ENCODE measurements at places on chromosomes 7 and 10. TPM values are rescaled to one million over a fixed set of nuclear protein-coding genes. Genes with fewer than 3 reads are reported as not detected.

FKBP6 gene
- not detected for total RNA-seq

CALHM3 gene
- total RNA-seq: not detected

TAS2R3 gene
- 1.8 TPM for total RNA-seq

PDK4 gene
- total RNA-seq: not detected

CUTC gene
- 23.8 TPM for total RNA-seq

OR9A2 gene
- total RNA-seq: 0.32 TPM

TBC1D12 gene
- total RNA-seq: 2.3 TPM

DNA sequence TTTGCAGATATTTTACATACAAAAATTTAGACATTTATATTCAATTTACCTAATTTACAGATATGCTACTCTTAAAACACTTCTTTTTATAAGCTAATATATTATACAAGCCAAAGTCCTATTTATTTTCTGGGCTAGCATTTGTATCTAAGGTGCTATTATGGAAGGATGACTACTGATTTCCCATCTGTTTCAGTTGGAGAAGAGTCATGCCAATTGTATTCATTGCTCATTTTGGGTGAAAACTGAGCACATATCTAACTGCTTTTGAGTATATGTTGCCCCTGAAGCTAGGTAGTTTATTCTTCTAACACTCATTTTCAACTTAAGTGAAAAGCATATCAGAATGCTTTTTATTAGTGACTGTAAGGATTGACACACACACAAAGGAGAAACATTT is 172.9 kb downstream of the CDK14 start:
- DNase-seq: no peak
- no peaks in the 10 kb centered on the region for H3K27me3 ChIP-seq
- no peaks in the 10 kb centered on the region for H3K4me1 ChIP-seq
- H3K4me3 ChIP-seq: no peak overlapping the region
- H3K36me3 ChIP-seq: no peaks in the 10 kb centered on the region

DNA sequence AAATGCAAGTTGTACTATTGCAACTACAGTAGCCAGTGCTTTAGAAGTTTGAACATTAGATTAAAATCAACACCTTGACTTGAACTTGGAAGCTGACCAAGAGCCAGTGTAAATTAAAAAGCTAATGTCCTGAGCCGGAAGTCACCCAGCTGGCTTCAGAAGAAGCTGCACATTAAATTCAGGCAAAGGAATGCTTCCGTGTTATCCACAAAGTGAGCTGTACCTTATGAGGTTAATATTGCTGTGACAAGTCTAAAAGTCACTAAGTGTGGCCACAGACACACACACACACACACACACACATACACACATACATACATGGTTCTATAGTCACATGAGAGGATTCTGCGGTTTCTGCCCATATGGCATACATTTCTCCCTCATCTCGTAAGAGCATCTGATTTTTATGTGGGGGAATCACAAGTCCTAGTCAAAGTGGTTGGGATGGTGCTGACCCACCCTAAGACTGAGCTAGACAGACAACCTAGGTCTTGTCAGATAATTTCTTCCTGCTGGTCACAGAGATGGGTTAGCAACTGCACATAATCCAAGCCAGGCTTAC is 612.9 kb downstream of the SORCS1 start:
- no peaks in the 10 kb centered on the region for H3K27me3 ChIP-seq
- H3K27ac ChIP-seq: no peak overlapping the region
- no peak for DNase-seq
- H3K36me3 ChIP-seq: no peaks in the 10 kb centered on the region

DNA sequence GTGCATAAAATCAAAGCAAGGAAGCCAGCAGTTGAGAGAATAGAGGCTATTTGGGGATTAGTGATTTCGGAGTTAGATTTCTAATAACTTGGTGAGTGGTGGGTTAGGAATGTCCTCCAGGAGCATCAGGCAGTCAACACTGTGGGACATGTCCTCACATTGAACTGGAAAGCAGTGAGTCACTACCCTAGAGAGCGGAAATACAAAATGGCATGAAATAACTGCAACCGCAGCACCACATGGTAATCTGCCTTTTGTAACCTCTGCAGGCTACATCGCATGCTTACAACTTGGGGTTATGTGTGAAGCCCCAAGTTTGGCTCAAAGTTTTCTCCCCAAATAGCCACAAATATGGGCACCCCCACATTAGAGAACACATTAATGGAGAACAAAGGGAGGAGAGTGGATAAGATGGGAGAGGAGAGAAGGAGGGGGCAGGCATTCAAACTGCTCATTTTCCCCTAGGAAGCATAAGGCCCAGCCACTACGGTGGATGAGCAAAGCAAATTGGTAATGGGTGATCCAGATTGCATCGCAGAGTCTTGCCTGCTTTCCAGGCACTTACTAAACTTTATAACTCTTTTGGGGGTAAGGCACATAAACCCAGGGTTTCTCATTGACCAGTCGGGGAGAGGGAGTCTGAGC is 22.0 kb upstream of the SLF2 start:
- H3K4me1 ChIP-seq: no peaks in the 10 kb centered on the region
- no peak overlapping the region for H3K27ac ChIP-seq

DNA sequence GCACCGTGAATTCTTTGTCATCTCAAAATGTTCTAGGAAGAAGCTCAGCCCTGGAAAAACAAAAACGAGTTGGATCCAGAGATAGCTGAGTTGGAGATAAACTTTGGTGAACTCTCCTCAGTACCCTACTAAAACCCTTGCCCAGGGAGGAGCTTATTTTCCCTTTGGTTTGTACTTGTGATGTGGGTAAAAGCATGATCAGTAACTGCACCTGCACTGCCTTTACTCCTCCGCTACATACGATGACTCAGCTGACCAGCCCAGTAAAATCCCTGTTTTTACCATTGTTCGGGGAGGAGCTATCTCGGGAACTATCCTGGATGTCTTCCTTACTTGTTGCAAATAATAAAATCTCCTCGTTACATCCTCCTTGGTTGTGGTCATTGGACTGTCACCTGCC is 359.3 kb downstream of the SH2D4B start:
- no peak overlapping the region for H3K27ac ChIP-seq
- no peak overlapping the region for H3K4me3 ChIP-seq
- H3K36me3 ChIP-seq: no peaks in the 10 kb centered on the region
- DNase-seq: no peak
- H3K27me3 ChIP-seq: no peaks in the 10 kb centered on the region

GRCh38 chr7:42227936-42228591 is 8.9 kb downstream of the GLI3 start:
- H3K36me3 ChIP-seq: no peaks in the 10 kb centered on the region
- H3K4me3 ChIP-seq: peak overlapping the region; percentile 90
- H3K27ac ChIP-seq: no peak overlapping the region
- DNase-seq: peak; percentile 33
- H3K4me1 ChIP-seq: peaks cover 5% of the 10 kb centered on the region

DNA sequence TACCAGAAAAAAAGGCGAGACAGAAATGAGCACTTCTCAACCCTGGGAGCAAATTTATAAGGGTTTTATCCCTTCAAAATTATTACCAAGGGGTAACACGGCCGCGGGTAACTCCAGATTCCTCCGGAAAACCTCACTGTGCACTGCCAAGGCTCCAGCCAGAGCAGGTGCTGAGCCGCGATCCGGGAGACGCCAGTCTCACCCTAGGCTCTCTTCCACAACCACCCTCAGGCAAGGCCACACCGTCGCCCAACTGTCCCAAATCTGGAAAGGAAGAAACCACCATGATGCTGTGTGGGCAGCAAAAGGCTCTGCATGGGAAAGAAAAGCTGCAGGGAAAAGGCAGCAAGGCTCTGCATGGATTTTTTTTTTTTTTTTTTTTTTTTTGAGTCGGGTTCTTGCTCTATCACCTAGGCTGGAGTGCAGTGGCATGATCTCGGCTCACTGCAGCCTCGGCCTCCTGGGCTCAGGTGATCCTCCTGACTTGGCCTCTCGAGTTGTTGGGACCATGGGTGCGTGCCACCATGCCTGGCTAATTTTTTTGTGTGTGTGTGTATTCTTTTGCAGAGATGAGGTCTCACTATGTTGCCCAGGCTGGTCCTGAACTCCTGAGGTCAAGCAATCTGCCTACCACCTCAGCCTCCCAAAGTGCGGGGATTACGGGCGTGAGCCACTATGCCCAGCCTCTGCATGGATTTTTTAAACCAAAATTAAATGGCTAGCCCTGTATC is 39.0 kb downstream of the MAD1L1 start:
- H3K27ac ChIP-seq: no peak overlapping the region
- no peak overlapping the region for H3K4me3 ChIP-seq
- no peak for DNase-seq
- no peaks in the 10 kb centered on the region for H3K27me3 ChIP-seq

GRCh38 chr7:152913492-152913891 is 153.9 kb downstream of the ACTR3B start:
- no peak for DNase-seq
- no peaks in the 10 kb centered on the region for H3K27me3 ChIP-seq
- no peaks in the 10 kb centered on the region for H3K36me3 ChIP-seq
- H3K4me3 ChIP-seq: no peak overlapping the region
- H3K27ac ChIP-seq: no peak overlapping the region
- H3K4me1 ChIP-seq: no peaks in the 10 kb centered on the region

GRCh38 chr7:118285358-118285757 is 60.9 kb downstream of the ANKRD7 start:
- H3K27ac ChIP-seq: no peak overlapping the region
- no peak for DNase-seq
- peaks cover 9% of the 10 kb centered on the region for H3K36me3 ChIP-seq
- H3K27me3 ChIP-seq: peaks cover 53% of the 10 kb centered on the region

DNA sequence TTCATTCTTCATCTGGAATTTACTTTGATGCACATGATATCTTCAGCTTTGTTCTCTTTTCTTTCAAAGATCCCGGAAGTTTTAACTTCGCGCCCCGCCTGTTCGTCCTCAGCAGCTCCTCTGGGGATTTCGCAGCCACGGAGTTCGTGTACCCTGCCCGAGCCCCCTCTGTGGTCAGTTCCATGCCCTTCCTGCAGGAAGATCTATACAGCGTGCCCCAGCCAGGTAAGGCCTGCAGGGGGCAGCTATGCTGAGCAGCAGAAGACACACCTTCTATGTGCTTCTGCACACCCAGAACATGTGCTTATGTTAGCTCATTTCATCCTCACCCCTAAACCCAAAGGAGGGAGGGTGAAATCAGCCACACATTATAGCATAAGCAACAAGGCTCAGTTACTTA is 79.7 kb upstream of the LYZL2 start:
- no peak for DNase-seq
- no peak overlapping the region for H3K4me3 ChIP-seq
- H3K4me1 ChIP-seq: peaks cover 38% of the 10 kb centered on the region

DNA sequence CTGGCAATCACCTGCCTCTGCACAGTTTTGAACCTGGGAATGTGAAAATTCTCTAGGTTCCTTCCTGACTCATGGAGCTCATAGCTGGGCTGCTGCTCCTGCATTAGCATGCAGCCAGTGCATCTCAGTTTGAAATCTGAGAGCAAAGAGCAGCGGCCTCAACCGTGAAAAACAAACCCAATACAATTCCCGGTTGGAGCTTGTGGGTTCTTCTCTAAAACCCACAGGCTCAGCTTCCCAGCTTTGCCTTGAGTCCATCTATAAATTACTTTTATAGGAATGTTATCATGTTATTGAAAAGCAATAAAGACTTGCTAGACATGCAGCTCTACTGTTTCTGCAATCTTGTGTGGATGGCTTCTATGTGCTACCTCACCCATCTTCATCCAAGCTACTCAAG is 191.7 kb downstream of the CXCL12 start:
- H3K4me3 ChIP-seq: no peak overlapping the region
- DNase-seq: no peak
- no peak overlapping the region for H3K27ac ChIP-seq
- no peaks in the 10 kb centered on the region for H3K4me1 ChIP-seq

DNA sequence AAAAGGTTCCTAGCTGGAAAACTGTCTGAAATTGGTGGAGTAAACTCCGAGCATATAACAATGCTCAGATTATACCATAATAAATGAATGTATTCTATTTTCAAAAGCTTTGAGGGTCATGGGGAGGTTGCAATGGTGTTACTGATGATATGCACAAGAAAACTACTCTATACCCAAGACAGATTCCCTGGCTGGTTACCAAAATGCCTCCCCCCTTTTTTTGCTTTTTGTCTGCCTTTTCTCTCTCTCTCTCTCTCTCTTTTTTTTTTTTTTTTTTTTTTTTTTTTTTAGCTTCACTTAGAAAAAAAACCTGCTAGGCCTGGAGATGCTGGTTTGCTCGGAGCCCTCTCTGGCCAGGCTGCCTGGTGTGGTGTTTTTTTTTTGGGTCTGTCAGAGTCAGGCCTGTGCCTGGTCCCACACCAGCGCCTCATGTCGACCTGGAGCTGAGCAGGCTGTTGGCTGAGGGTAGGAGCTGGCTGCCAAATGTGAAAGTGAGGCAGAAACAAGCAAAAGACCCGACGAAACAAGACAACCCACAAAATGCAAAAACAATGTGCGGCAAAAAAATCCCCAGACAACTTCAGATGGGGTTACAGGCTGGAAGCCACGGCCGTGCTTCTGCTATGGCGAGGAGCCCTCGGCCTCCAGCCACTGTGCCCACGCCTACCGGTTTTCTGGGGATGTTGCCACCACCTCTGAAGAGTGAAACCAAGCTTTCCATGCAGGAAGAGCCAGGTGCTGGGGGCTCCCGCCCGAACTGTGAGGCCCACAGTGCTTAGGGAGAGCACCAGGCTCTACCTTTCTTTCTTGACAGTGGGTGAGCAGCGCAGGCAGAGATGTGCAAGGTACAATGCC is 59.9 kb upstream of the EFCAB10 start:
- H3K4me1 ChIP-seq: peaks cover 6% of the 10 kb centered on the region
- H3K27me3 ChIP-seq: no peaks in the 10 kb centered on the region
- H3K4me3 ChIP-seq: no peak overlapping the region
- DNase-seq: no peak
- H3K36me3 ChIP-seq: no peaks in the 10 kb centered on the region

DNA sequence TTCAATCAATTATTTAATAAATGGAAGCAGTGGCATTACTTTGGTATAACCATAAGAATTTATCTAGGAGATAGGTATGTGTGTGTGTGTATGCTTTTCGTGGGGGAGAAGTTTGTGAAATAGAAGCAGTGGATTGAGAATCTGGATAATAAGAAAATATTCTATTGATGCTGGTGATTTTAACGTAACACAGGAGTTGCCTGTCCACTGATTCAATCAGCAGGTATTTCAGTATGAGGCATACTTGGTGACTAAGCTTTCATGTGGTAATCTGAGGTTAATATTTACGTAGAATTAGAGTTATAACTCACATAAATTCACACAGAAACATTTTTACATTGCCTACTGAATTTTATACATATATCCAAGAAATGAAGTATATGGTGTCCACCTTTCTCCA is 568.0 kb downstream of the ZWINT start:
- H3K27ac ChIP-seq: no peak overlapping the region
- no peaks in the 10 kb centered on the region for H3K4me1 ChIP-seq
- H3K4me3 ChIP-seq: no peak overlapping the region

GRCh38 chr7:27576360-27576944 is 86.2 kb downstream of the HIBADH start:
- no peaks in the 10 kb centered on the region for H3K27me3 ChIP-seq
- no peak for DNase-seq
- H3K27ac ChIP-seq: no peak overlapping the region
- no peaks in the 10 kb centered on the region for H3K4me1 ChIP-seq
- no peaks in the 10 kb centered on the region for H3K36me3 ChIP-seq
